ENCODE measurements at places on chromosomes 11 and 22.
A peak's percentile ranks its signal among the peaks of the same experiment; 100 is the strongest.

- no peak for DNase-seq
These were observed 386.2 kb downstream of the TENM4 start for GRCh38 chr11:79054636-79055035.

DNA sequence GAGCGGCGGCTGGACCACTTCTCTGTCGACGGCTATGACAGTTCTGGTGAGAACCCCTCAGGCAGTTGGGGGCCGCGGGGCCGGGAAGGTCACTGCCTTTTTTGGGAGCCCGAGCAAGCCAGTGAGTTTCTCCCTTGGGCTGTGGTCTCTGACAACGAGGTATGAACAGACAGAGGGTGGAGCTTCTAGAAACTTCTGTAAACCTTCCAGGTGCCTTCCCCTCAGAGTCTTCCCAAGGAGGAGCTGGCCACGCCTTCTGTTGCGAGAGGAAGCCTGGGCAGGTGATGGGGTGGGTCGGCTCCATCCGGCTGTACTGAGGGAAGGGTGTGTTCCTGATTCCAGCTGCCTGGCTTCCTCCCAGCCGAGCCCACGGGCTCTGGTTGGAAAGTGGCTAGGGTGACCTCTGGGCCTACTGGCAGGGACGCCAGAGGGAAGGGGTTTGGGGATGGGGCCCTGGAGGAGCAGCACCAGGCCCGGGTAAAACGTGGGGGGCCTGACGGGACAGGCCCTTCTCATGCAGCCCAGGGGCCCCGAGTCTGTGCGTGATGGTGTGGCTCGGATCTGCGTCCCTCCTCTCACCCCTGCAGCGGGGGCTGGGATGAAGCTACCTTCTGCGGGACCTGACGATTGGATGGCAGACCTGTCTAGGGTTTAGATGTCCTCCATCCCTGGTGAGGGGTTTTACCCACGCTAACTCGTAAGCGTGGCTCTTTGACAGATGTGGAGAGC, 110.8 kb downstream of the KCNQ1OT1 start:
- DNase-seq = no peak

GRCh38 chr11:69888483-69889181, 69.4 kb upstream of the FGF3 start:
- peak; percentile 66 for DNase-seq

DNA sequence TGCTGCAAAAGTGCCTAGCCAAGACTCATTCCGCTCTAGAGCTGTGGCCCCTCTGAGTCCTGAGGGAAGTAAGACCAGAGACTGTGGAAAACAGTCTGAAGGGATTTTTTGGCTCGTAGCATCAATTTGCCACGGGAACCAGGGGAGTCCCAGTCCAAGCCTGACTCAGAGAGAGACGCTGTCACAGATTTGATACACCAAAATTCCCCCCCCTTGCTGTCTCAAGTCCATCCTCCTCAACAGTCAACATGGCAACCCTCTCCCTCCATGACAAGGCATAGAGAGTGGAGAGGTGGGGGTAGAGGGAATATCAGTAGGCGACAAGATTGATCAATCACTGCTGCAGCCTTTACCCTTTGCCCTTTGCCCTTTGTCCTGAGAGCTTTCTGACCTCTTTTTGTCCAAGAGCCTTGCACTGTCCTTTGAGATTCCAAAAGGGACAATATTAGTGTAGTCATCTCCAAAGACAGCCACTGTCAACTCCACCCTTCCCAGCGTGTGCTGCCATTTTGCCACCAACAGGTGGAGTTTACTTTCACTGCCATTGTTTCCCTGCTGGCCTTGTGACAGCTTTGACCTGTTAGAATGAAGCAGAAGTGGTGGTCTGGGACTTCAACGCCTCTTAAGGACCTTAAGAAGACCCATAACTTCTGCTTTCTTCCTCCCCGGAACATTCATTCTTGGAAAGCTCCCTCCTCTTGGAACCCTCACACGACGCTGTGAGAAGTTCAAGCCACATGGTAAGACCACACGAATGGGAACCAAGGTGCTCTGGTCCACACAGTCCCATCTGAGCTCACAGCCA, 7.3 kb downstream of the SLC15A3 start:
- no peak for DNase-seq

GRCh38 chr11:19398273-19398672, 157.5 kb upstream of the E2F8 start:
- no peak for DNase-seq

GRCh38 chr11:62466444-62466843, 47.6 kb downstream of the SCGB1A1 start:
- no peak for DNase-seq

DNA sequence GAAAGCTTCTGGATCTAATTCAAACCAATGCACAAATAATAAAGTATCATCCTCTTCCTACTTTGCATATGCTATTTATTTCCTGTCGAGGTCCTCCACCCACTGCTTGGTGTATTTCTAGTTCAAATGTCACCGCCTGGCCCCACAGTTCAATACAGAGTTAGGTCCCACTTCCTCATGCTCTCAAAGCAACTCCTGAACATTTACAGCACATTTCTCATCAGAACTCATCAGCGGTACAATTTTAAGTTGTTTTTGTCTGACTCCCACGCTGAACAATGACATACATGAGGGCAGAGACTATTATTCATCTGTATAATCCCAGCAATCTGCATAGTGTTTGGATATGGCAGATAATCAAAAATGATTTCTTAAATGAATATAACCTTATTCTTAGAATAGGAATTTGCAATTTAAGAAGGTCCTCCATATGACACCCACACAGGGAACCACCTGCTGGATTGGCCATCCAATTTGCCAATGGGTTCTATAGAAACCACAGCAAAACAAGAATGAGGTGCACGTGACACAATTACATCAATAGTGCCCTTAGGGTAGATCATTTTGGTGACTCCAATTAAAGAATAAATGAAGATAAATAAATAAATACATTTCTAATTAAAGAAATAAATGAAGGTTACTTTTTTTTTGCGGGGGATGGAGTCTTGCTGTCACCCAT, 54.2 kb downstream of the SLC25A17 start:
- DNase-seq = no peak

GRCh38 chr22:42072606-42073330, 1.3 kb upstream of the PHETA2 start:
- DNase-seq = no peak

All from activated CD4-positive, alpha-beta T cell treated with anti-CD3 and anti-CD28 coated beads, Interleukin-2, Interleukin-4, amounts not matched to agents 100 ng/mL and 50 ng/mL, durations not matched to agents 16 hours and 8 hours (primary cell).